ENCODE measurements at places on chromosomes 11 and 22.
A peak's percentile ranks its signal among the peaks of the same experiment; 100 is the strongest.

- no peaks in the 10 kb centered on the region for H3K4me1 ChIP-seq
- no peaks in the 10 kb centered on the region for H3K27me3 ChIP-seq
- no peak overlapping the region for H3K27ac ChIP-seq
- no peaks in the 10 kb centered on the region for H3K36me3 ChIP-seq
- no peak overlapping the region for H3K4me3 ChIP-seq
- no peak for DNase-seq
Measured at GRCh38 chr11:115672412-115672811, 168.2 kb upstream of the CADM1 start.

GRCh38 chr22:32528984-32529982 lies 54.7 kb downstream of the FBXO7 start:
- H3K36me3 ChIP-seq: no peaks in the 10 kb centered on the region
- H3K4me1 ChIP-seq: no peaks in the 10 kb centered on the region
- no peak overlapping the region for H3K27ac ChIP-seq

DNA sequence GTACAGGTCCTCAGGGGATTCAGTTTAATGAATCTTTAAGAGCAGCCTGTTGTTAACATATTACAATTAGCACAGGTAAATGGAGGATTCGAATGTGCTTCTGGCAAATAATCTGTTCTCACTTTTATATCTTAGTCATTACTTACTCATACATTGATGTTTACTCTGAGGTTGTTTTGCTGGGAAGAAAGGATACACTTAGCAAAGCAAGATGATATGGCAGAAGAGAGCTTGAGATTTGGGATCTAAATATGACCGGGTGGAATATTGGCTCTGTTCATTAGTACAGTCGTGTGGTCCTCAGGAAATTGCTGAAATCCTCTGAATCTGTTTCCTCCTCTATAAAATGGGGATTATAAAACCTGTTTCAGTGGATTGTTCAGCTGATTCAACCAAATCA lies 59.7 kb downstream of the SPON1 start:
- DNase-seq: no peak
- no peaks in the 10 kb centered on the region for H3K36me3 ChIP-seq
- H3K27ac ChIP-seq: no peak overlapping the region
- no peaks in the 10 kb centered on the region for H3K4me1 ChIP-seq
- no peak overlapping the region for H3K4me3 ChIP-seq
- H3K27me3 ChIP-seq: no peaks in the 10 kb centered on the region

GRCh38 chr11:131463649-131464425 lies 93.4 kb downstream of the NTM start:
- H3K27ac ChIP-seq: no peak overlapping the region
- no peaks in the 10 kb centered on the region for H3K36me3 ChIP-seq
- no peaks in the 10 kb centered on the region for H3K27me3 ChIP-seq
- H3K4me1 ChIP-seq: no peaks in the 10 kb centered on the region
- DNase-seq: no peak

DNA sequence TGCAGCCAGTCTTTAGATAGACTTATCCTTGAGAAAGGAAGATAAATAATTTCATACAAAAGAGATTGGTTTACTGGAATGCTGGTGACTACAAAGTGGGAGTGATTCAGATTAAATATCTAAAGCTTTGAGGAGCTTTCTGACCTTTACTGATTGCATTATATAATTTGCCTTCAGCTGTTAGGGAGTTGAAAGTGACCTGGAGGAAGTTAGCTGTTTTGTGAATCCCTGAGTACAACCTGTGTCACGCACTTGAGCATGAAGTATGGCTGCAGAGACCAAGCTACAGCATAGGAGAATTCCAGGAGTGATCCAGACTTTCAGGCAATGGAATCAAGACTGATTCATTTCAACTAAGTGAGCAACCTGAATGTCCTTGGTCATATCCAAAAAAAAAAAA lies 1848.3 kb upstream of the RAG2 start:
- no peaks in the 10 kb centered on the region for H3K4me1 ChIP-seq
- DNase-seq: no peak
- H3K27me3 ChIP-seq: no peaks in the 10 kb centered on the region
- H3K4me3 ChIP-seq: no peak overlapping the region
- no peak overlapping the region for H3K27ac ChIP-seq

DNA sequence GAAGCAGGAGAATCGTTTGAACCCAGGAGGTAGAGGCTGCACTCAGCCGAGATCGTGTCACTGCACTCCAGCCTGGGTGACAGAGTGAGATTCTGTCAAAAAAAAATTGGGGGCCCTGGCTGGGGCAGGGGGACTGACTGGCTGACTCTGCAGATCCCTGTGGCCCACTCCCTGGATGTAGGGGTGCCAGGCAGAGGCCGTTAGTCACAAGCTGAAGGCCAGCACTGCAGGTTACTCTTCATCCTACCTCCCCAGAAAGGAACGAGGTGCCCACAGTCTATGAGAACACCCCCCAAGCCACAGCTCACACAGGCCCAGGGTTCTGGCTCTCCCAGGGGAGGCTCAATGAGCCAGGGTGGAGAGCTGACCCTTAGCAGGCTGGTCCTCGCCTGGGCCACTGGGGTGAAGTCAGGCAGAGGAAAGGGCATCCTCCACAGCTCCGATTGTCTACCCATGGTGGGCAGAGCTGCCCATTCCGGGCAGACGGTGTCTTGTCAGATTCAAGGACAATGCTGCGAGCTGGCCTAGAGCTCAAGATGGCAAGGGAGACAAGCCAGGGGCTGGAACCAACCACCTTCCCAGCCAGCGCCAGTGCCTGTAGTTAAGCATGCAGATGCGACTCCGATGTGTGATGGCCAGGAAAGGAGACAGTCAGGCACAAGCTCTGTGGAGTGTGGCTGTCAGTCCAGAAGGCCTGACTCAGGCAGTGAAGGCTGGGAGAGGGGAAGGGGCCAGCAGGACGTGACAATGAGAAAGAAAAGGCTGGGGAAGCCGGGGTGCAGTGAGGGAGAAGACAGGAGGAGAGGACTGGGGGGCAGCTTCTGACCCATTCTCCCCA lies 12.4 kb downstream of the C11orf24 start:
- H3K27ac ChIP-seq: no peak overlapping the region
- H3K36me3 ChIP-seq: no peaks in the 10 kb centered on the region
- no peaks in the 10 kb centered on the region for H3K27me3 ChIP-seq
- no peak for DNase-seq

DNA sequence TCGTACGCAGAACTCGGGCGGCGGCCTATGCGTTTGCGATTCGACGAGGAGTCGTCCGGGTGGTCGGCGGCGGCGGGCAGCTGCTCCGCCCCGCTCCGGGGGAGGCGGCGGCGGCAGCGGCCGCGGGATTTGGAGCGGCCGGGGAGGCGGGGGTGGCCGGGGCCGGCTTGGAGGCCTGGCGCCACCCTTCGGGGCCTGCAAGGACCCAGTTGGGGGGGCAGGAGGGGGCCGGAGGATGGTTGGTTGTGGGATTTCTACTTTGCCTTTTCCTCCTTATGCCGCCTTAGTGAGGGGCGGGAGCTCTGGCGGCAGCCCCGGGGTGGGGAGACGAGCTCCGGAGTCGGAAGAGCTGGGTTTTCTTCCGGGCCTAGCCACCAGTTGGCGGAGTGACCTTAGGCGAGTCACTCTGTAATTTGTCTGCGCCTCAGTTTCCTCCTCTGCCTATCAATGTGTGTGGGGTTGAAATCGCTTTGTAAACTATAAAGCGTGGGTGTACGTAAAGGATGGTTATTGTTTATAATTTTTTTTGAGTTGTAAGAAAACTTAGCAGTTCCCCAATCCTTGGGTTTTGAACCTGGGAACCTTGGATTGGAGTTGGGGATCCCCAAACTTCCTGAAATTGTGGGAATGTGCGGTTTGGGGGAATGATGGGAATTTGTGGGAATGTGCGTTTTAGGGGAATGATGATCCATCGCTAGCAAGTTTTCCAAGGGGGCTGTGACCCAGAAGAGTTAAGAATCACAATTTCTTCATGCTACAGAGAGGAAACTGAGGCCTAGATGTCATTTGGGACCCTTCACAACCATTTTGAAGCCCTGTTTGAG lies 679 bp downstream of the TUG1 start:
- H3K4me3 ChIP-seq: peak overlapping the region; percentile 54
- H3K4me1 ChIP-seq: peaks cover 23% of the 10 kb centered on the region

DNA sequence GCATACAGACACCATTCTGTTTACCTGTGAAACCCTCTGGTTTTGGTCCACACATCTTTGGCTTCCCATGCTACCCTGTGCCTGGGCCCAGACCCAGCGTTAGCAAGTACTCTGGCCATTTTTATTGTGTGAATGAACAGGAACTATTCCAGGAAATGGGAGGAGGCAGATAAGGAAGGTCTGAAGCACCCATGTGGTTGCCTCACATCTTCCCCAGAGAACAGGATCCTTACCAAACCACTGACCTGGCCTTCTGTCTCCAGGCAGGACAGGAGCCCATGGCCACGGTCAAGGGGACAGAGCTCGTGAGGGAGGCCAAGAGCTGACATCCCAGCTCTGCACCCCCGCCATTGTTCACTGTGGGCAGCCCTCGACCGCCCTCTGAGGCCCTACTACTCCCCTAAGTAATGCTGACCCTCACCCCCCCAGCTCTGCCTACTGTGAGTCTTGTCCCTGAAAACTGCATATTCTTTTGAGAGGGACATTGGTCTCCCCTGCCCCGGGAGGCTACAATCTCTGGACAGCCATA lies 97.7 kb upstream of the TP53I11 start:
- no peak for DNase-seq
- H3K4me3 ChIP-seq: no peak overlapping the region
- H3K4me1 ChIP-seq: no peaks in the 10 kb centered on the region
- H3K27me3 ChIP-seq: no peaks in the 10 kb centered on the region

- H3K4me1 ChIP-seq: peaks cover 13% of the 10 kb centered on the region
- no peaks in the 10 kb centered on the region for H3K36me3 ChIP-seq
- peaks cover 13% of the 10 kb centered on the region for H3K27me3 ChIP-seq
- peak; percentile 36 for DNase-seq
- peak overlapping the region; percentile 73 for H3K4me3 ChIP-seq
Measured at GRCh38 chr11:128686745-128687177, 7.1 kb upstream of the FLI1 start.

- no peaks in the 10 kb centered on the region for H3K36me3 ChIP-seq
- no peak overlapping the region for H3K4me3 ChIP-seq
- H3K4me1 ChIP-seq: no peaks in the 10 kb centered on the region
- H3K27me3 ChIP-seq: no peaks in the 10 kb centered on the region
- H3K27ac ChIP-seq: no peak overlapping the region
Measured at GRCh38 chr11:47071791-47072261, 104.9 kb downstream of the ARFGAP2 start.

DNA sequence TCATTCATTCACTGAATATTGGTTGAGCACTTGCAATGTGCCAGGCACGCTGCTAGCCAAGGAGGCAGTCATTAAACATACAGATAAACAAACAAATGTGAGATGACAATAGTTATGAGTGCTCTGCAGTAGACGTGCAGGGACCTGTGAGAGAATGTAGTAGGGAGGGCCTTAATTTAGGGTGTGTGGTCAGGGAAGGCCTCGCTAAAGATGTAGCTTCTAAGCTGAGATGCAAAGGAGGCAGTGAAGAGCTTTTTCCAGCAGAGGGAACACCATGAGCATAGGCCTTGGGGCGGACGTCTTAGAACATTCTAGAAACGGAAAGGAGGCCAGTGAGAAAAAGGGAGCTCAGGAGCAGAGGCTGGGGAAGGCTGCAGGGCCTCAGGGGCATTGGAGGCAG lies 789 bp upstream of the NCF4 start:
- H3K27me3 ChIP-seq: no peaks in the 10 kb centered on the region
- H3K36me3 ChIP-seq: no peaks in the 10 kb centered on the region
- H3K27ac ChIP-seq: no peak overlapping the region
- no peak for DNase-seq
- H3K4me3 ChIP-seq: no peak overlapping the region

GRCh38 chr11:60251485-60252212 lies 8.7 kb upstream of the MS4A4E start:
- no peaks in the 10 kb centered on the region for H3K4me1 ChIP-seq
- H3K36me3 ChIP-seq: no peaks in the 10 kb centered on the region
- no peak for DNase-seq

GRCh38 chr11:43942662-43943371 lies 380 bp downstream of the C11orf96 start:
- no peaks in the 10 kb centered on the region for H3K27me3 ChIP-seq
- H3K36me3 ChIP-seq: no peaks in the 10 kb centered on the region
- H3K4me3 ChIP-seq: peak overlapping the region; percentile 30
- DNase-seq: no peak
- peaks cover 5% of the 10 kb centered on the region for H3K4me1 ChIP-seq

GRCh38 chr22:39925909-39926679 lies 25.2 kb downstream of the GRAP2 start:
- no peaks in the 10 kb centered on the region for H3K27me3 ChIP-seq
- H3K27ac ChIP-seq: peak overlapping the region; percentile 78
- peak overlapping the region; percentile 68 for H3K4me3 ChIP-seq
- H3K4me1 ChIP-seq: peaks cover 94% of the 10 kb centered on the region
- DNase-seq: peak; percentile 54

DNA sequence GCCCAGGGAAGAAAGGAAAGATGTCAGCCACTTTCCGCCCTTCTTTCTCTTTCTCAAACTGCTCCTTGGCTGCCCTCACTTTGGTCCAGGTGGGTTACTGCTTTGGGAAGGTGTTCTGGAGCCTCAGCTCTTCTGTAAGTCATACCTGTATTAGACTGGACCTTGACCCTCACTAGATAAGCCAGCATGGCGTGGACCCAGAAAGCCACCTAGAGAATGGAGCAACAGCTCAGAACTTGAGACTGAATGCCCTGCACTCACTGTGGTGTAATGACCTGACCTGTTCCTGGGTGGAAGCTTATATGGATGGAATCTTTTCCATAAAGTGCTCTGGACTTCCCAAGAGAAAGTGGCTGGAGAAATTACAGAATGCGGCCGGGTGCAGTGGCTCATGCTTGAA lies 15.6 kb downstream of the ACP2 start:
- no peak for DNase-seq
- no peak overlapping the region for H3K4me3 ChIP-seq
- peaks cover 7% of the 10 kb centered on the region for H3K36me3 ChIP-seq
- H3K27ac ChIP-seq: no peak overlapping the region
- H3K27me3 ChIP-seq: no peaks in the 10 kb centered on the region

- no peak overlapping the region for H3K4me3 ChIP-seq
- no peaks in the 10 kb centered on the region for H3K4me1 ChIP-seq
- H3K36me3 ChIP-seq: no peaks in the 10 kb centered on the region
Measured at GRCh38 chr11:117488996-117489952, 161.6 kb downstream of the CEP164 start.

- no peaks in the 10 kb centered on the region for H3K27me3 ChIP-seq
- no peaks in the 10 kb centered on the region for H3K36me3 ChIP-seq
- no peak overlapping the region for H3K4me3 ChIP-seq
- no peaks in the 10 kb centered on the region for H3K4me1 ChIP-seq
- no peak for DNase-seq
Measured at GRCh38 chr11:105696000-105696399, 86.1 kb downstream of the GRIA4 start.

- no peak overlapping the region for H3K27ac ChIP-seq
- no peaks in the 10 kb centered on the region for H3K4me1 ChIP-seq
- H3K4me3 ChIP-seq: no peak overlapping the region
Measured at GRCh38 chr11:128022007-128022368, 565.4 kb downstream of the ETS1 start.
